Type B pancreatic cell (in vitro differentiated cells): ENCODE measurements at places on chromosomes 6 and 20. TPM values are rescaled to one million over a fixed set of nuclear protein-coding genes. Genes with fewer than 3 reads are reported as not detected.

The GMPR gene
- 1.8 and 3.8 TPM in 2 replicates for total RNA-seq

The BMP6 gene
- 1.5 and 1.8 TPM in 2 replicates for total RNA-seq

The RAB22A gene
- total RNA-seq, result 17.7 and 18.9 TPM in 2 replicates

DNA sequence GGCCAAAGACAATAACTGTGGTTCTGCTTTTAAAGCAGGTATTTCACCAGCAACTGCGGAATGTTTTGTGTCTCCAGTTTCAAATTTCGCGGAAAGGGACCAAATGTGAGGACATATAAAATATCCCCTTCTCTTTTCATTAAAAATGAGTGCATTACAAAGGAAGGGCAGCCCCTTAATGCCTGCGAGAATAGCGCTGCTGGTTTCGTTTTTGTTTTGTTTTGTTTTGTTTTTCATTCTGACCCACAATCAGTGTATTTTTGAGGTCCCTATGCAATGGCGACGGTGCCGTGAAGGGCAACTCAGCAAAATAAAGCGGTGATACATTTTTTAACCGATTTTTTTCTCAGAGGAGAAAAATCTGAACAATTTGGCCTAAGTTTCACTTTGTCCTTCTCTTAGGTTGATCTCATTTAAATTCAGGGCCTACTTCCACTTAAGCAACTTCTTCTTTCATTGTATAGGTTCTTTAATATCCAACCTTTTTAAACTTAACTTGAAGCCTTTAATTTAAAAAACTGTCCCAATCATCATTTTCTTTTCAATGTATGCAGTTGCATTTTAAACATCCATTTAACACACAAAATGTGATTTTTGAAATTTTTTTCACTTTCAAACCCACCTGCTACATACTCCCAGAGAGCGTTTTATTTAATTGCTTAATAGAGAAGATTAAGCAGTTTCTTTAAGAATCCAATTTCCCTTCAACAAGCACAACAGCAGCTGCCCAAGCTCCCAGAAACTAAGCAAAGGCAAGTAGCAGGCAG, 2.9 kb upstream of the HIVEP2 start:
- DNase-seq, result no peak

DNA sequence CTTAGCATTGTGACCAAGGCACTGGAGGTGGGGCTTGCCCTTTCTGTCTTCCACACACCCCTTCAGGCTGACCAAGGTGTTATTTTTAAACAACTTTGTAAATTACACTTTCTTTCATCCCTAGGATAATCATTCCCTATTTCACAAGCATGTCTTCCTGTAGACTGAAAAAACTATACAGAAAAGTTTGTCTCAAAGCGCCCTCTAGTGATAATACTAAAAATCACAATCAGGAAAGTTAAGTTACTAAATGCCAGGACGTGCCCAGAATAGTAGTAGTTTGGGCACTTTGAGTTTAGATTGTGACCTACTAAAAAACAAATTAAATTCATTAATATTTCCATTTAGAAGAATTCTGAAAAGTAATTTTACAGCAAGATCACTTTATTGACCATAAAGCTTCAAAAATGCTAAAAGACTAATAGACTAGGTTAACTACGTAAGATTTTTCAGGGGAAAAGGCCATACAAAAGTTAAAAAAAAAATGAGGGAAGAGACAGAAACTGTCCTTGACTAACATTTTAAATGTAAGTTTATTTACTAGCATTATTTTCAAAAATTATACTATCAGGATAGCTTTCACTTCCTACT, 123.3 kb upstream of the DUSP22 start:
- no peak for DNase-seq

DNA sequence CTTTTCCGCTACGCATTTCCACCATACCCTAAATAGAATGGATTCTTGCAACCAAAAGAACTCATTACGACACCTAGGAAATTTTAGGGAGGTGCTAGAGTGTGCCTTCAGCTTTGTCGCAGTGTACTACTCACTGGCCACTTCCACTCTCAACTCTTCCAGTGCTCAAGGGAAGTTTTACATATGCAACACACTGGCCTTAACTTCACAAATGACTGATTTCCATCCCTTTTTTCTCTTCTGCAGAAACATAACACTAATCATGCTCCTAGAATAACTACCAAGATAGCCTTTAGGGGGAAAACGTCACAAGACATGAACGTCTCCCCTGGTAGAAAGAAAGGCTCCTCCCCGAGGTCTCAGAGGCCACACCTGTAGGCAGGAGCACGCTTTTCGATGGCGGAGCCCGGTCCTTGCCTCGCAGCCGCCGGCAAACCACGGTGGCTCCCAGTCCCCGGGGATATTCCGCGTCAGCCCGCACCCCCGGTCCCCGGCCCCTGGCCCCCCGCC, 584 bp downstream of the LYRM4 start:
- peak; percentile 78 for DNase-seq
